ENCODE measurements at places on chromosomes 16 and 17.

DNA sequence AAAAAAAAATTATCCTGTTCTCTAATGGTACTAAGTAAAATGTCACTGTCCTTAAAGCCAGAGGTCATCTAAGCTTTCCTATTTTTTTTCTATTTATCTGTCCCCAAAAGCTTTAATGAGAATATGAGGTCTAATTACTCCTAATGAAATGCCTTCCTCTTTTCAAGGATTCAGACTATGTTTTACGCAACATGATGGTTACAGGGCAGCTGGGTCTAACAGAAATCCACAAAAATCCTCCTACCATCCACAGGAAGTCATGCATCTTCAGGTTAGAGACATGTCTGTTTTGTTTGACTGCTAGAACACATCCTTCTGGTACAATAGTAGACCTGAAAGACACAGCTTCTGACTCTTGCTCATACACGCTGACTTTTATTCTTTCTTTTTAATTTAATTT is 29.7 kb upstream of the NSRP1 start:
- DNase-seq, result no peak

- DNase-seq, result no peak
Observed at GRCh38 chr17:17119106-17119505, 76.8 kb downstream of the MPRIP start.

GRCh38 chr16:9489835-9490467 is 398.5 kb downstream of the HAPSTR1 start:
- no peak for DNase-seq

GRCh38 chr16:17334096-17334495 is 136.7 kb downstream of the XYLT1 start:
- DNase-seq, result peak; percentile 84

DNA sequence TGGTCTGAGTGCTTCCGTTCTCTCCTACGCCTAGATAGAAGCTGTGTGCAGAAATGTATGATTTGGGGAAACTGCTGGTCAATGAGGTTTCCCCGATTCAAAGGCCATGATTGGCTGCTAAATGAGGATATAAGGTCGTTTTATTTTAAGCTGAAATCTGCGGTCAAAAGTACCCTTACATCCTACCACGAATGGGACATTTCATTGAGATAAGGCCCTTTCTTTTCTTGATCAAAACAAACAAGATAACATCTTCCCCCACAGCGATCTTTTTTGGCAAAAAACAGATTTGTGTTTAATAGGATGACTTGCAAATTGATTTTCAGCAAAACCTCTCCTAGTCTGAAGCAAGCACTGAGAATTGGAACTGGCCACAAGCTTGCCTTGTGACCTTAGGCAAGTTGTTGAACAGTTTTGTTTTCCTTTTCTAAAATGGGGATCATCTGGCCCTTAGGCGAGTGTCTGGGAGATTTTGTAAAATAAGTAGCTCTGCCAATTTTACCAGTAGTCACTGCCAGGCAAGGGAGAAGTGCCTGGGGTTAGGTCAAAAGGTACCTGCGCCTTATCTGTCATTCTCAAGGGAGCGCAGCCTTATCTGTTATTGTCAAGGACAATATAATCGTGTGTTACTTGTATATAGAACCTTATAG is 635 bp downstream of the SCPEP1 start:
- no peak for DNase-seq

- no peak for DNase-seq
Observed at GRCh38 chr17:35555691-35556090, 4.9 kb downstream of the SLFN14 start.

- no peak for DNase-seq
Observed at GRCh38 chr16:85584267-85584666, 28.9 kb upstream of the GSE1 start.

DNA sequence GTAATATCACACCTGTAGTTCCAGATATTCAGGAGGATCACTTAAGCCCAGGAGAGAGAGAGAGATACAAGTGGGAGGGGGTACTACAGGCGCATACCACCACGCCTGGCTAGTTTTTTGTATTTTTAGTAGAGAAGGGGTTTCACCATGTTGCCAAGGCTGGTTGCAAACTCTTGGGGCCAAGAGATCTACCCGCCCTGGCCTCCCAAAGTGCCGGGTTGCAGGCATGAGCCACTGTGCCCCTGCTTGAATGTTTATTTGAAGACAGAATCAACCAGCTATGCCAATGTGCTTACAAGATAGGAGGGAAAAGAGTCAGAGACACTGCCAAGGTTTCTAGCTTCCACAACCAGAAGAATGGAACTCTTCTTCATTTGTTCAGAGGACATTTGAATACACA is 87.8 kb downstream of the STH start:
- no peak for DNase-seq

- peak; percentile 42 for DNase-seq
Observed at GRCh38 chr17:60065136-60065535, 13.6 kb downstream of the HEATR6 start.

DNA sequence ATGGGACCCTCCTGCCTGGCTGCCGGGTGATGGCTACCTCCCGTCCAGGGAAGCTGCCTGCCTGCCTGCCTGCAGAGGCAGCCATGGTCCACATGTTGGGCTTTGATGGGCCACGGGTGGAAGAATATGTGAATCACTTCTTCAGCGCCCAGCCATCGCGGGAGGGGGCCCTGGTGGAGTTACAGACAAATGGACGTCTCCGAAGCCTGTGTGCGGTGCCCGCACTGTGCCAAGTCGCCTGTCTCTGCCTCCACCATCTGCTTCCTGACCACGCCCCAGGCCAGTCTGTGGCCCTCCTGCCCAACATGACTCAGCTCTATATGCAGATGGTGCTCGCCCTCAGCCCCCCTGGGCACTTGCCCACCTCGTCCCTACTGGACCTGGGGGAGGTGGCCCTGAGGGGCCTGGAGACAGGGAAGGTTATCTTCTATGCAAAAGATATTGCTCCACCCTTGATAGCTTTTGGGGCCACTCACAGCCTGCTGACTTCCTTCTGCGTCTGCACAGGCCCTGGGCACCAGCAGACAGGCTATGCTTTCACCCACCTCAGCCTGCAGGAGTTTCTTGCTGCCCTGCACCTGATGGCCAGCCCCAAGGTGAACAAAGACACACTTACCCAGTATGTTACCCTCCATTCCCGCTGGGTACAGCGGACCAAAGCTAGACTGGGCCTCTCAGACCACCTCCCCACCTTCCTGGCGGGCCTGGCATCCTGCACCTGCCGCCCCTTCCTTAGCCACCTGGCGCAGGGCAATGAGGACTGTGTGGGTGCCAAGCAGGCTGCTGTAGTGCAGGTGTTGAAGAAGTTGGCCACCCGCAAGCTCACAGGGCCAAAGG is 36.8 kb downstream of the NLRC5 start:
- DNase-seq, result no peak

- DNase-seq, result no peak
Observed at GRCh38 chr16:84501077-84501735, 3.3 kb downstream of the MEAK7 start.

DNA sequence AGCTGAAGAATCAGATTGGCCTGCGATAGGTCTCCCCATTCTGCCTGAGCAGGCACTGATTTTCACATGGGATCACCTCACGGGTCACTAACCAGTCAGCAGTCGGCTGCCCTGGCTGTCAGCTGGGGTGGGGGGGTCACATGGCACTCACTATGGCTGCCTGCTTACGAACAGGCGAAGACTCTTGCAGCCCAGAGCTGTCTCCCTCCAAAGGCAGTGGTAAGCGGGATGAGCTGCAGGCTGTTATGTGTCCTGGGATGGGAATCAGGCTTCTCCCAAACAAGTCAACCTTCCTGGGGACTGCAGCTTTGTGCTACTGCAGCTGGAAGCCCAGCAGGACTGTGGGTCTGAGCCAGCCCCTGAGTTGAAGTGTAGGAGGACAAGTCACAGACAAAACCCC is 29.0 kb upstream of the ADORA2B start:
- DNase-seq, result no peak

DNA sequence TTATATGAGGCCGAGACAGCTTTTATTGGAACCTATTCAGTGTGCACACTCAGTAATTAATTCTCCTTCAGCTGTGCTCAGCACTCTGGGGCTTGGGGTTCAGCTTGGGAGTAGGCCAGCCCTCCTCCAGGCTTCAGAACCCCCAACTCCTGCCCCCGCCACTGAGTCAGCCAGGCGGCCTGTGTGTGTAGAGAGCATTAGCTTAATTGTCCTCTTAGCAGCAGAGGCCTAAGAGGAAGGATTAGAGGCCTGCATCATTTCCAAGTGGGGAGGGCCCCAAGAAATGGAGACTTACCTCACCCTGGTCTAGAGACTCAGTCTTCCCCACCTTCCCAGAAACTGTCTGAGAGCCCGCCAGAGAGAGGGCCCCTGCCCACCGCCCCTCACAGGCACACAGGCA is 772 bp downstream of the PRSS53 start:
- DNase-seq, result no peak

DNA sequence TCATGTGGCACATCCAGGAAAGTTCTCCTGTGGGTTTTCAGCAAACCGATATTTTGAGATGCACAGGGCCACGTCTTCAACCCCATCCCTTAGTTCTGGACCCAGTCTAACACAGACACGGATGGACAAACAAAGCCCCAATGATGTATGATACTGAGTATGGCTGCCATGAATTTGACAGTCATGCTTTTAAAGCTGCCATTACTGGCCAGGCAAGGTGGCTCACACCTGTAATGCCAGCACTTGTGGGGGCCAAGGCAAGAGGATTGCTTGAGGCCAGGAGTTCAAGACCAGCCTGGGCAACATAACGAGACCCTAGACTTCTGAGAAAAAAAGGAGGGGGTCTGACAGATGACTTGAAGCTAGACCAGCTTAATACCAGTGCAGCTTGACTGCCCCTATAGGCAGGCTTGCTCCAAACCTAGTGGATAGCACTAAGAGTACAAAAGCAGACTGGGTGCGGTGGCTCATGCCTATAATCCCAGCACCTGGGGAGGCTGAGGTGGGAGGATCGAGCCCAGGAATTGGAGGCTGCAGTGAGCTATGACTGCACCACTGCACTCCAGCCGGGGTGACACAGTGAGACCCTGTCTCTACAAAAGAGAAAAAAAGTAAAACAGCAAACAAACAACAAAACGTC is 10.8 kb upstream of the ZNF629 start:
- no peak for DNase-seq

DNA sequence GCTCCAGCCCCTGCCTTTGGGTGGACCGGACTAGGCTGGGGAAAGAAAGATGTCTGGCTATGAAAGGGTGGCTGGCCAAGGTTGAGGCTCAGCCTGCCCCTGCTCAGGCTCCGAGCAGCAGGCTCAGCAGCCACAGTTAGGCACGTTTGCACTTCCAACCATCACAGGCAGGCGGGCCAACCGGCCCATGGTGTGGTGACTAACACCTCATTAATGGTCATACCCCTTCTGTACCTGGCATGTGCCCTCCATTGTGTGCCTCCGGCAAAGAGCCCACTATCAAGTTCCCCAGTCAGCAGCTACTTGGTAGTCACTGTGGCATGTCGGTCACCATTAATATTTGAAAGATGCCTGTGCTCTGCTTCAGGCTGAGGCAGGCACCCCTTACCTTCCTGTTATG is 6.7 kb downstream of the TBC1D24 start:
- DNase-seq, result no peak

GRCh38 chr17:16463358-16464302 is 28.4 kb downstream of the LRRC75A start:
- peak; percentile 59 for DNase-seq

DNA sequence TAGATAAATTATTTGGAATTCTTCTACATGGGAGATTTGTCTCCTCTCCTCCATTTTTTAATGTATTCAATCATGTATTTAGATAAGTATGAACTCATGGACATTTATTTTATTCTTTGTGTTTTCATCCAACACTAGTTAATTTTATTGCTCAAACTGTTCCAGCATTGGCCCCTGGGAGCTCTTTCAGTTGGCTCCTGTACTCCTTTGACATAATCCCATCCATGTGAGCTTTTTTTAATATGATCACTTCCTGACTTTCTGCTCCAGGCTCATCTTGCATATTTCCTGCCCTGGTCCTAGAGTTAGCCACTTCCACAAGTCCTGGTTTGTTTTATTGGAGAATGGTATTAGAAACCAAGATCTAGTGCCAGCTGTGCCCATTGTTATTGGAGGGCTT is 419.0 kb upstream of the CDH11 start:
- DNase-seq, result no peak

GRCh38 chr17:876272-876671 is 94.1 kb downstream of the MRM3 start:
- no peak for DNase-seq

DNA sequence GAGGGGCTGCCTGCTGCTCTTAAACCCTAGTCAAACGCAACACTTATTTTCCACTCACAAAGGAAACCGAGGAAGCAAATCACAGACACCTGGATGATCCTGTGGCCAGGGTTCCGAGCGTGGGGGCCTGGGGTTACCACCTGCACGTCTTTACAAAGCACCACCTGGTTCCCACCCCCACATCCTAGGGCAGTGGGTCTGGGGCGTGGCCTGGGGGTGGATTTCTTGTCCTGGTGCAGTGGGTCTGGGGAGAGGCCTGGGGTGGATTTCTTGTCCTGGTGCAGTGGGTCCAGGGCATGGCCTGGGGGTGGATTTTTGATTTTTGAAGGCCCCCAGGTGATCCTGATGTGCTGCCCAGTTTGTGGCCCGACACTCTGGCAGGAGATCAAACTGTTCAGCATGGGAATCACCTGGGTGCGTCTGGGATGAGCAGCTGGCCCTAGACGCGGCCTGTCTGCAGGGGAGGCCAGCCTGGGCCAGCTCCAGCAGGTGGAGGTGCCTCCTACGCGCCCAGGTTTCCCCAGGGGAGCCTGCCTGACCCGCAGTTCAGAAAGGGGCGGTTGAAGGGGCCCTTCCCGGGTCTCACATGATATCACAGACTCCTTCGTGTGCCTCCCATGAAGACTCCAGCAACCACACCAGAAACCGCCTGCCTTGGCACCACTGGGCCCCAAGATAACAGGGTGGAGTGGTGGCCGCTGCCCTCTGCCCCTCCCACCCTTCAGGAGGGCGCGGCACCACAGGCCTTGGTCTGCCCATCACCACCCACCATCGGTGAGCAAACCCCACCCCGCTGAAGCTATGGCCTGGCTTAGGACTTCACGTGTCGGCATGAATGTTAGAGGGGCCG is 6.3 kb downstream of the HAGH start:
- no peak for DNase-seq

DNA sequence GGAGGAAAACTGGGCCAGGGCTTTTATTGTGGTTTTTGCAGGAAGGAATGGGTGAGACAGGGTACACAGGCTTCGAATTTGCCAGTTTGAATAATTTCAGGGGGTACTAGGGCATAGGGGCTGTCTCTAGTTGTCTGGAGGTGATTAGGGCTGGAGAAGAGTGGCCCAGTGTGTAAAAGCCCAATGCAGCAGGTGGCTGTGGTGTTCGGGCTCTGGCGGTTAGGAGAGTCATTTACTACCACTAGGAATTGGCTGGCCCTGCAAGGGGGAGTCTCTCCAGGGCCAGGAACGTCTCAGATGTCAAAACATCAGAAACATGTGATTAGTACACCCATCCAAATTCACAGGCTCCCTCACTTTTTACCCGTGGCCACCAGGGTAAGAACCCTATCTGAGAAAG is 50.3 kb downstream of the GINS3 start:
- no peak for DNase-seq

DNA sequence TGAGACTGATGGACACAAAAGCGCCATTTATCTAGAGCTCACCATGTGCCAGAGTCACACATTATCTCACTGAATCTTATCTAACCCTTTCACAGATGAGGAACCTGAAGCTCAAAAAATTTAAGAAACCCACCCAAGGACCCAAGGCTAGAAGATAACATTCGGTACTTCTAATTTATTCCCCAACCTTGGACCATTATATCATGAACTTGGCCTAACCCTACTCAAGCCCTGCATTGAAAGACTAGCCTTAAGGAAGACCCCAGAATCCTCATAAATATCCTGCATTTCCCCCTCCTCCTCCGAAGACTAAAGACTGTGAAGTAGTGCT is 548 bp upstream of the DYNC1LI2 start:
- no peak for DNase-seq

- peak; percentile 63 for DNase-seq
Observed at GRCh38 chr17:51298508-51299371, 38.4 kb downstream of the UTP18 start.
